Activated CD8-positive, alpha-beta memory T cell treated with anti-CD3 and anti-CD28 coated beads, Interleukin-2, amount 10 ng/mL, durations not matched to agents 7 days and 5 days (primary cell): ENCODE measurements at places on chromosomes 6 and 20. TPM values are rescaled to one million over a fixed set of nuclear protein-coding genes. Genes with fewer than 3 reads are reported as not detected.
A peak's percentile ranks its signal among the peaks of the same experiment; 100 is the strongest.

TNNC2 gene
- total RNA-seq, result not detected

LPA gene
- total RNA-seq, result not detected

TRPC4AP gene
- 70.9 TPM for total RNA-seq

- H3K36me3 ChIP-seq, result no peaks in the 10 kb centered on the region
- no peak overlapping the region for H3K4me3 ChIP-seq
- H3K27me3 ChIP-seq, result peaks cover 22% of the 10 kb centered on the region
- DNase-seq, result no peak
- no peak overlapping the region for H3K27ac ChIP-seq
- no peaks in the 10 kb centered on the region for H3K4me1 ChIP-seq
These were observed 315.1 kb upstream of the PRND start for GRCh38 chr20:4406627-4407026.

GRCh38 chr20:48703511-48704219 is 124.1 kb downstream of the PREX1 start:
- H3K4me3 ChIP-seq, result no peak overlapping the region
- no peak overlapping the region for H3K27ac ChIP-seq
- H3K4me1 ChIP-seq, result peaks cover 55% of the 10 kb centered on the region
- peaks cover 61% of the 10 kb centered on the region for H3K36me3 ChIP-seq

DNA sequence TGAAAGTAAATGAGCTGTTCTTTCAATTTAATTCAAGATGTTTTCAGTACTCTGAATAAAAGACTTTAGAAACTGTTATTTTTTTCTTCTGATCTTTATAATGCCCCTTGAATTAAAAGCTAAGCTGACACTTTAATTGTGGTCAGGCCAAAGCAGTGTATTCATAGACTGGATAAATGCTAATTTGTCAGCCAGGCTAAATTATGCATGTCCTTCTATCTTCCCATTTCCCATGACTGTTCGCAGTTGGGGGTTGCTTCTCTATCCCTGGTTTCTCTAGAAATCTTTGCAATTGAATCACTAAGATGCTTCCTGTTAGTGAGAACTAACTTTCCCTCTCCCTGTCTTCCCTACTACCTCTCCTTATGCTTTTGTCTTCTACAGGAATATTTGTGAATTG is 396.2 kb downstream of the RFPL4B start:
- no peaks in the 10 kb centered on the region for H3K4me1 ChIP-seq
- no peaks in the 10 kb centered on the region for H3K27me3 ChIP-seq
- no peak for DNase-seq

- no peaks in the 10 kb centered on the region for H3K36me3 ChIP-seq
- H3K27me3 ChIP-seq, result no peaks in the 10 kb centered on the region
- H3K4me3 ChIP-seq, result no peak overlapping the region
- DNase-seq, result no peak
- H3K4me1 ChIP-seq, result peaks cover 5% of the 10 kb centered on the region
These were observed 9.7 kb downstream of the NOTCH4 start for GRCh38 chr6:32214126-32214525.

DNA sequence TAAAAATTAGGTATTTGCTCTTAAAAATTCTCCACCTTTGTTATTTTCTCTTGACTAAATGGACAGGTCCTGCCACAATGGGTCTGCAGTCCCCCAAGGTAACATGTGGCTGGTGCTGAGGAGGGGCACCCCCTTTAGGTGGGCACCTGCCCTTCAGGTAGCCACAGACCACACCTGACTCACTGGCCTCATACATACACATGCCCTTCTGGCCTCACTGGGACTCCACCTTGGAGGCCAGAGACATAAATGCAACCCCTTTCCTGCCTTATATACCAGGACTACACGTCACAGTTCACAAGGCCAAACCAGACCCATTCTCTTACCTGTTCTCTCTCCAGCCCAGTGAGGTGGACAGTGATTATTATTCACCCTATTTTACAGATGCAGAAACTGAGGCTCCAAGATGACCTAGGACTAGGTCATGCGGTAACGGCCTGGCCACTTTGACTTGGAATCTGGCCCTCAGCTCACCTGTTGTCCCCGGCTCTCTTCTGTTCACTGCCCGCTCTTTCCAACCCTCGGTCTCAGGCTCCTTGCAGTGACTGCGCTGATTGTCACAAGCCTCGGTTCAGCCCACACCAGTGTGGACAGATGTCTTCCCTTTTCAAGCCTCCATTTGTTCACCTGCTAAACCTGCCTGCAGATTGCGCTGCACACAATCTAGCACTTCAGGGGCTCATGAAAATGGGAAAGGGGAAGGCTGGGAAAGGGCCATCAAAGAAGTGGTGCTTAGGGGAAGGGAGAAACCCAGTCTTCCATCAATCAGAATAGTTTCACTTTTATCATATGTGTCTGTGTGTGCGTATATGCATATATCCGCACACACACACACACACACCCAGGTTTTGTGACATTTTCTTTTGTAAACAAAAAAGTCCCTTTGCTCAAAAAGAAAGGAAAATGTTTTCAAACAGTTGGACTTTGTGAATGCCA is 121.7 kb downstream of the BCAS1 start:
- peak overlapping the region; percentile 43 for H3K4me3 ChIP-seq
- H3K4me1 ChIP-seq, result peaks cover 31% of the 10 kb centered on the region
- no peak for DNase-seq
- H3K27me3 ChIP-seq, result no peaks in the 10 kb centered on the region

GRCh38 chr6:21639316-21639715 is 45.8 kb downstream of the SOX4 start:
- no peak for DNase-seq
- H3K4me3 ChIP-seq, result no peak overlapping the region
- H3K4me1 ChIP-seq, result no peaks in the 10 kb centered on the region
- no peaks in the 10 kb centered on the region for H3K27me3 ChIP-seq

DNA sequence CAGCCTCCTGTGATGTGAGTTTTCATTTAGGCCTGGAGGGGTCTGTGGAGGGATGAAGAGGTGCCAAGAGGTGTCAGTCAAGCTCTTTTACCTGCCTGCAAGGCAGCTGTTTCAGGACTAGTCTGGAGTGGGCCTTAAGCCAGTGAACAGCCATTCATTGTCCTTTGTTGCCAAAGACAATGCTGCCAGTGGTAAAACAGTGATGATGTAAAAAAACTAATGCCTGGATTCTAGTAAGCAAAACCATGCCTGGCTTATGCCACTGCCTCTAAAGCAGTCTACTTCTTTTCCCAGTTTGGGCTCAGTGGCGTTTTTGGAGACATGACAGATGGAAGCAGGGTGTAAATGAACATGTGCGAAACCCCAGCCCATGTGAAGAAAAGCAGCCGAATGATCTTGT is 93.5 kb upstream of the KCNK16 start:
- DNase-seq, result no peak
- H3K4me3 ChIP-seq, result no peak overlapping the region
- no peaks in the 10 kb centered on the region for H3K36me3 ChIP-seq
- no peak overlapping the region for H3K27ac ChIP-seq
- no peaks in the 10 kb centered on the region for H3K4me1 ChIP-seq
- H3K27me3 ChIP-seq, result peaks cover 17% of the 10 kb centered on the region

GRCh38 chr6:56348578-56348977 is 101.2 kb upstream of the COL21A1 start:
- H3K27me3 ChIP-seq, result peaks cover 2% of the 10 kb centered on the region
- H3K4me3 ChIP-seq, result no peak overlapping the region
- H3K4me1 ChIP-seq, result no peaks in the 10 kb centered on the region
- H3K27ac ChIP-seq, result no peak overlapping the region
- no peaks in the 10 kb centered on the region for H3K36me3 ChIP-seq

DNA sequence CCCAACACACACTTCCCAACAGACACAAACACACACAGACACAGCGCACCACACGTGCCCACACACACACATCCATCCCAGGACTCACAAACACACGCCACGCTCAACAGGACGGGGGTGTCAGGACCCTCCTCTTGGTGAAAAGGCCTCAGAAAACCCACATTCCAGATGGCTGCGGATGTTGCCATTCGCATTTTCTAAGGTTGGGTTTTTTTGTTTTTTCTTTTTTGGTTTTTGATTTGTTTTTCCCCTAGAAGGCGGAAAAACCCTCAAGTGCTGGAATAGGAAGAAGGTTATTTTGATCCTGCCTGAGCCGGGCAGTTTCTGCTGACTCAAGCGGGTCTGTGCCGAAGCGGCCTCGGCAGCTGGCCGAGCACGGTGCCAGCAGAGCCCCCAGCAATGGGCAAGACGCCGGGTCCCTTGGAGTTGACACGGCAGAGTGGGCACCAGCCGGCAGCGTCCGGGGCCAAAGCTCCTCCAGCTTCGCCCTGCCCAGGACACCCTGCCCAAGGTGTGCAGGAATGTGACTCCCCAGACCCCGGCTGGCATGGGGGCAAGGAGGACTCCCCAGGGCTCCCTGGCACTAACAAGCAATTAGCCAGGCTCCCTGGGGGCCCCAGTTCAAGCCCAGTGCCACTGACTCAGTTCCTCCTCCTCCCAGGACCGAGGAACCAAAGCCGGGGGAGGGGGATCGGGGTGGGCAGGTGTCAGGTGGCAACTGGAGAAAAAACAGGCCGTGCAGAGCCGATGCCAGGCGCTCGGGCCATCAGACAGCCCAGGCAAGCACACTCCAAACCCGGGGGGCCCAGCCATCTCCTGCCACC is 40.9 kb upstream of the ZBP1 start:
- DNase-seq, result no peak
- no peak overlapping the region for H3K4me3 ChIP-seq
- H3K27ac ChIP-seq, result no peak overlapping the region
- peaks cover 2% of the 10 kb centered on the region for H3K27me3 ChIP-seq
- H3K4me1 ChIP-seq, result peaks cover 13% of the 10 kb centered on the region
- H3K36me3 ChIP-seq, result no peaks in the 10 kb centered on the region
